ENCODE measurements at places on chromosomes 12 and 14.

GRCh38 chr14:73924337-73924736 is 25.6 kb downstream of the FAM161B start:
- no peak for DNase-seq

GRCh38 chr14:79840103-79840502 is 371.2 kb downstream of the DIO2 start:
- DNase-seq, result no peak

DNA sequence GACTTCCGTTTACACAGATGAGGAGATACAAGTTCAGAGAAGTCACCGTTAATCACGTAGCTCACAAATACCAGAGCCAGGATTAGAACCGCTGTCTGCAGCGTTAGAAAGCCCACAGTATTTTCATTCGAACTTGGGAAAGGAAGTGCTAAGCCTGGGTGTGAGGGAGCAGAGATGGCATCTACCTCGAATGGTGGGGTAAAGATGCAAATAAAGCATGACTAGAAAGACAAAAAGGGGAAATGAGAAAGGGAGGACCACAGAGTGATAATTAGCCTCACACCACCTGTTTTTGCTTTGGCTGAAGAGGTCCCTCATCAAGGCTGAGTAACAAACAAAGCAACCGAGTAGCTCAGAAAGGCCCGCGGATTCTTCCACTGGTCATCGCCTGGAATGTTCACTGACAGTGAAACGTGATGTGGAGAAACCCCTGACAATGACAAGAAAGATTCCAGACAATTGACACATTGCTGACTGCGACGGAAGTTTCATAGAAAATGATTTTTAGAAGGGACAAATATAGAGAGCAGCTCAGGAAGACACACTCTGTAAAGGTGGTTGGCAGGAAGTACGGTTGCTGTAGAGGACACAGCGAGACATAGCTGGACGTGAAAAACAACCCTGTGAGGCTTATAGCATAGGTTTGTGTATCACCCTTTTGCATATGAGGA is 31.5 kb upstream of the BHLHE41 start:
- DNase-seq, result no peak

DNA sequence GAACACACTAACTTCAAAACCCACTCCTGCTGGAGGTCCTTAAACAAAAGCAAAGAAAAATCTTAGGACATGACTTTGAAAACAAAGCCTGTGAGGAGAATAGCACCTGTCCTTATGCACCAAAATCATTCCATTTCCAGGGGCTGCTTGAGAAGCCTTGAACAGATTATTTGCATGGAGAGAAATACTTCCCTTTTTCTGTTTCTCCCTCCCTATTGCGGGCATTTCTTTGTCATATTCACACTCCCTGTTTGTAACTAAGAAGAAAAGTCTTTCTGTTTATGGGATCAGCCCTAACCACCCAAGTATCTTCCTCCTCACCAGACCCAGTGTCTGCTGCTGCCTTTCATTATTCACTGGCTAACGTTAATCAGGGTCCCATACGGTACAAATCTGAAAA is 218.8 kb downstream of the DPF3 start:
- no peak for DNase-seq

GRCh38 chr12:4445156-4446101 is at the start of gene FGF6:
FGF6 (minus strand) TSS chr12:4445815; CDS start chr12:4445570, 245 bp downstream.
- DNase-seq, result no peak

DNA sequence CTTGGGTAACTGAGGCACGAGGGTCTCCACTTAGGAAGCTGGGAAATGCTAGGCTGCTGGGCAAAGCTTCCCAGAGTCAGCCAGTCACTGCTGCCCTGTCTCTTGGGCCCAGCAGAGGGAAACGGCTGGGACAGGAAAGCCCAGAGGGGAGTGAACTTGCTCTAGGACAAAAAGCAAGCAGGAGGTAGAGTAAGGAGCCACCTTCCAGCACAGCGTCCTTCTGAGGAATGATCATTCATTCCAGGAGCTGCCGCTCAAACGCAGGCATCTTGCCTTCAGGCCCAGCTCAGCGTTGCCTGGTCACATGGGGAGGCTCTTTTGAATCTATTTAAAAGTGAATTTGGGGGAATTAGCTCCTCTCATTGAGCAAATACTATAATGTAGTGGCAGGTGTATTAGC is 118.6 kb downstream of the CRACR2A start:
- no peak for DNase-seq

DNA sequence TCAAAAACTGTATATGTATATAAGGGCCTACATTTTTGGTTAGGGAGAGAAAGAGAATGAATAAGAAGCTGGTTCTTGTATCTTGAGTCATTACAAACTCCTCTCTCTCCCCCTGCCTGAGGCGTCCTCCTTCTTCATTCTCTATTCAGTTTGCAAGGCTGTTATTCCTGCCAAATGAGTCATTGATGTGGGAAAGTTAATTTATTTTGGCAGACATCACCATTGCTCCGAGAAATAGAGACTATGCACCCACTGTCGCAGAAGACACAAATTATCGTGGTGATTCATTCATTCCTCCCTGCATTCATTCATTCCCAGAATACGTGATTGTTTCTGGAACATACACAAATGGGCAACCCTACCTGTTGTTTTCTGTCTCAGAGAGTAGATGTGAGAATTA is 112.5 kb upstream of the MED13L start:
- no peak for DNase-seq

DNA sequence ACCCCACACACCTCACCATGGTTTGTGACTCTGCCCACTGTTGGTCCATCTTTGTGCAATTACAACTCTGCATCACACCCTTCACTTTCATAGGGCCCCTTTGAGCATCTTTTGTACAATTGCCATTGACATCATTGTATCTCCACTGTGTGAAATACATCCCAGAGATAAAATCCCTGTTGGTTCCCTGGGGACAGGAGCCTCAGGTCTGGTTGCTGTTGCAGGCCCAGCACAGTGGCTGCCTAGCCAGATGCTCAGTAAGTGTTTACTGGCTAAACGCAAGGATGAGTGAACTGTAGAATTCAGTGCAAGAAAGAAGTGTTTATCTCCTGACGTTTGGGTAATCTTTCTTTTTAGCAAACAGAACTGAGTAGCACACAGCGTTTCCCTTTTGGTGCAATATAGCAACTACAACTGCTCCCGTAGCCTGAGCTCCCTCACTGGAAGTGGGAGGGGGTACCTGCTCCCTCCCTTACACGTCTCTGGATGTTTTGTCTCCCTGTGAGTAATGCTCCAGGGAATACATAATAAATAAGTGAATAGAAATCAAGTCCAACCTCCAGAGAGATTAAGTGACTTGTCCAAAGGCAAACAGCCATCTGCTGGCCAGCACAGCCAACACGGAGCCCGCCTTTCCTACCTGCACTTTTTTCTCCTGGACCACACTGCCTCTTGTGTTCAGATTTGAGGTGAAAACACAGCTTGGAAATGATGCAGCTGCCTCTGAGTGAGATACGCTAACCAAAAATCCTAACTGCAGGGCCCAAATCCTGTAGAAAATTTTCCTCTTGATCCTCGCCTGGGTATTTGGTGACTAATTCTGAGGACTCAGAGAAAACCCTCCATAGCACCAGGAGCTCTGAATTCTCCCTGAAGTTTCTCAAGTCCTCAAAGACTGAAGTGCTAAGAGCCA is 27.4 kb downstream of the GALNT16 start:
- DNase-seq, result no peak

GRCh38 chr12:104652910-104653309 is 196.2 kb downstream of the CHST11 start:
- DNase-seq, result no peak

GRCh38 chr12:66516133-66516532 is 162.7 kb downstream of the GRIP1 start:
- no peak for DNase-seq

GRCh38 chr14:96847451-96847850 is 50.3 kb downstream of the VRK1 start:
- no peak for DNase-seq

DNA sequence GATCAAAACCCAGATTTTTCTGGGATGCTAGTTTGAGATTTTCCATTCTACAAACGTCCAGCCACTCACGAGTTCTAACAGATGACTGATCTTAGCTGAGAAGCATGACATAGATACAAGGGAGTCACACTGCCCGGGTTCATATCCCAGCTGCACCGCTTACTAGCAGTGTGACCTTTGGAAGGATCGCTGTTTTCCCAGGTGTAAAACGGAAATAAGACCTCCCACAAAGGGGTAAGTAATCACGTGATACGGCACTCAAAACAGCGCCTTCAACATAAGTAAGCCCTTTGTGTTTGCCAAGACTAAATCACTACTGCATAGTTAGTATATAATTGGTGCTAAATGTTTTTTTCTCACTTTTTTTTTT is 624 bp upstream of the PWP1 start:
- no peak for DNase-seq

DNA sequence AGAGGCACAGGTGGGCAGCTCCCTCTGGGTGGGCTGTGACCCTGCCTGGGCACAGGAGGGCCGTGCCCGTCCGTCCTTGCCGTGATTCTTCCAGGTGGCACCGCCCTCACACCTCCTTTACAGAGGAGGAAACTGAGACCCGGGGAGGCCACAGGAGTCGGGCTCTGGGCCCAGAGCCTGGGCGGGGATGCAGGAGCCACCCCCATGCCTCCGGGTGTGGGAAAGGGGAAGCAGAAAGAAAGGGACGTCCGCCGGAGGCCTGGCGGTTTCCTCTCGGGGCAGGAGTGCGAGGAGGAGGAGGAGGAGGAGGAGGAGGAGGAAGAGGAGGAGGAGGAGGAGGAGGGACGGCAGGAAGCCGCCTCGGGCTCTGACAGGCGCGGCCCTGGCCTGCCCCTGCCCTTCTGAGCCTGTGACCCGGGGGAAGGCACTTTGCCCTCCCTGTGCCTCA is 23.0 kb downstream of the SH2B3 start:
- no peak for DNase-seq

DNA sequence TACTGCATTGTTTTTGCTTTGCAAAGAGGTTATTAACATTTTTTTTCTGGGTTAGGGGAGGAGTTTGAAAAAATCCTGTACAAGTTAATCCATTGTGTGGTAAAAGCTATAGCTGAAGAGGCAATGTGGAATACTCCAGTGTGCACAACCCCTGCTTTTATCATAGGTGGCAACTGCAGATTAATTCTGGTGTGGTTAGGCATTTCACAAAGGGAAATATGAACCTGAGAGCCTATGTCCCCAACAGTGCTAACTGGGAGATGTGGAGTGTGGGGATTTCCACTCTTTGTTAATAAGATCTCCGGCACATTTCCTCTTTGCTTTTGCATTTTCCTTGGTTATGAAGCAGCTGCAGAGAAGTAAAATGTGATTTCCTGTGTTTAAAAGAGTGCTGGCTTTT is 33.6 kb downstream of the PRORP start:
- DNase-seq, result no peak

GRCh38 chr12:129034558-129035289 is 181.4 kb downstream of the GLT1D1 start:
- DNase-seq, result no peak

DNA sequence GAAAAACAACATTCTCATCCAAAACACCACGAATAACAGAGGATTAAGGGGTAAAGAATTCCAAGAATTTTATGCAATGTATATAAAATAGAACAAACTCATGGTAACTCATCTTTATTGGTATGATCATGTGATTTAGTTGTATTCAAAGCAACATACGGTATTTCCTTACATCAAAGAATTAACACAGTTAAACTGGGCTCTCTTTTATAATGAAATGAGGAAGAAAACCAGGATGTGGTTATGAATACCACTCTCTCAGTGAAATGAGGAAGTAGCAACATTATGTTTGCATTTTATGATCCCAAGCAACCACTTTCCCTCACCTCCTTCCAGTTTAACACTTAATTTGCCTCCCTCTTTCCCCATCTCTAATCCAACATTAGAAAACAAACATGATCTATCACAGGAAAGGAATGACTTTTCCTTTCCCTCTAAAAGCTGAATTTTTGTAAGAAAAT is 22.9 kb downstream of the SPTLC2 start:
- no peak for DNase-seq

- DNase-seq, result no peak
Observed at GRCh38 chr14:34776611-34777010, 62.2 kb upstream of the CFL2 start.

DNA sequence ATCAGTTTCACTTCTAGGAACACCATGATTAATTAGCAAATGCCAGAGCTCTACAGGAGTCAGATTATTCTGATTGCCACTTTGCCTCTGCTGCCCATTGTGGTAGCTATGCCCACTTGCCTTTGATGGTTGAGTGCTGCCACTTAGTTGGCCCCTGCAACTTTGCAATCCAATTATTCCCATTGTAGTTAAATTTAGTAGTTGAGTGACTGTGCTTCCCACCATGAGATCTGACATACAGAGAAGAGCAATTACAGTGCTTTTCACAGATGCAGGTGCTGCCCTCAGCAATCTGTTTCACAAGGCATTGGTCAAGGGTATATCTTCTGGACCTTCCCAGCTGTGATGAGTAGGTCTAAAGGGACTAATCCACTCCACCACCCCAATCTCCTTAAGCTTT is 468.4 kb upstream of the RGS6 start:
- DNase-seq, result no peak

- DNase-seq, result no peak
Observed at GRCh38 chr12:9756706-9757105, 4.0 kb downstream of the CD69 start.

DNA sequence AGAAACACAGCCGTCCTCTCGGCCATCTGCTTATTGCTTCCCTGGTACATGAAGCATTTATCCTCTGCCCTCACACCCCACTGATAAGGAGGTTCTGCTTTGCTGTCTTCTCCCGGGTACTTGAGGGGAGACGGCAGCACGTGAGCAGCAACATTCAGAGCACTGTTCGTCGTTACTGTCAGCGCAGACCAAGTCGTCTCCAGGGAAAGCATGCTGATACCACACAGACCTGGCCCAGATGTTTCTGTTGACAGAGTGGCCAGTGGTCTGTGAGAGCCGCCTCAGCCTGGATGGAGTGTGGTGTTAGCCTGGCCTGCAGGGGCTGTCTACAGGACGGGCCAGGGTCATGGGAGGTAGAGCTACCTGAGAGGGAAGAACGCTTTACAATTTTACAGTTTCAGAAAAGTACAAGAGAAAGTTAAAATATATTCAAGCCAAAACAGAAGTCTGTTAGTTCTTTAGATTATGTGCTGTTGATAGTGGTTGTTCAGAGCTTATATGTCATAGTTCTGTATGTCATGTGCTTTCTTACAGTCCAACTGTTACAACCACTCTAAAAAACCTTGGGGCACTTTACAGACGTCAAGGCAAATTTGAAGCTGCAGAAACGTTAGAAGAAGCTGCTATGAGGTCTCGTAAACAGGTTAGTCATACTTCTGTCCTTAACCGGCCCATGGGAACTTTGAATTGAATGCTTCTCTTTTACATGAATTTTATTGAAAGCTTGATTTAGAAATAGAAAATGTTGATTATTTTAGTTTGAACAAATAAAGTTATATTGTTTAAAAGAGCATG is 38.2 kb downstream of the XRCC3 start:
- no peak for DNase-seq

DNA sequence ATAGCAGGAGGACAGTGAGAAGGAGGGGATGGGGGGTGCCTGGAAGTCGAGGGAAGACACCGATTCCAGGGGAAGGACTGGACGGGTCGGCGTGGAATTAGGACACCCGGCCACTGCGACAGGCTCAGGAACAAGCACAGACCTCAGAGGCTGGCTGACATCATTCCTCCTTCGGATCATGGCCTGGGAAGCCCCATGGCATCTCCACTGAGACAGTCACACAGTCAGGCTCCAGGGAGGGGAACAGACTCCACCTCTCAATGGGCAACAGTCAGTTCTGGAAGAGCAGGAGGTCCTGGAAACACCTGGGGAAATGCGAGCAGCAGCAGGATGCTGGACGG is 67.9 kb upstream of the FBRSL1 start:
- DNase-seq, result no peak

- DNase-seq, result no peak
Observed at GRCh38 chr12:83318386-83319098, 631.8 kb downstream of the TMTC2 start.

GRCh38 chr14:64005822-64006221 is 153.0 kb downstream of the SYNE2 start:
- DNase-seq, result no peak

Data from stimulated activated CD8-positive, alpha-beta memory T cell treated with anti-CD3 and anti-CD28 coated beads, Interleukin-15, amount 100 ng/mL, for 48 hours (primary cell).